Activated CD4-positive, alpha-beta T cell treated with anti-CD3 and anti-CD28 coated beads, Interleukin-2, Interleukin-4, amounts not matched to agents 100 ng/mL and 50 ng/mL, durations not matched to agents 16 hours and 8 hours (primary cell): ENCODE measurements at places on chromosomes 7 and 10.

DNA sequence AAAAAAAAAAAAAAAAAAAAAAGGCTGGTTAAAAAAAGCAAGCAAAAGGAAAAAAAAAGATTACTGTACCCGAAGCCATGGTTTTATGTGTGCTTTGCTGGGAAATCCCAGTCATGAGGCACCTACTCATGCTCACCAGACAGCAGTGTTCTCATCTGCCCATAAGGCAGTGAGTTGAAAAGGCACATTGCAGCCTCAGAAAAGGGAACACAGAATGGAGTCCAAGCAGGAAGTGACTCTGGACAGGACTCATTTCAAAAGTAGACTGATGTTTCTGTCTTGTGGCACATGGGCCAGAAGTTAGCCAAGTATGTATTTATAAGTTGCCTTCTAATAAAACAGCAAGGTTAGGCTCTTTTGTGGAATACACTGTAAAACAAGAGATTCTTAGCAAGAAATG lies 40.2 kb downstream of the PDSS1 start:
- peak; percentile 91 for DNase-seq

DNA sequence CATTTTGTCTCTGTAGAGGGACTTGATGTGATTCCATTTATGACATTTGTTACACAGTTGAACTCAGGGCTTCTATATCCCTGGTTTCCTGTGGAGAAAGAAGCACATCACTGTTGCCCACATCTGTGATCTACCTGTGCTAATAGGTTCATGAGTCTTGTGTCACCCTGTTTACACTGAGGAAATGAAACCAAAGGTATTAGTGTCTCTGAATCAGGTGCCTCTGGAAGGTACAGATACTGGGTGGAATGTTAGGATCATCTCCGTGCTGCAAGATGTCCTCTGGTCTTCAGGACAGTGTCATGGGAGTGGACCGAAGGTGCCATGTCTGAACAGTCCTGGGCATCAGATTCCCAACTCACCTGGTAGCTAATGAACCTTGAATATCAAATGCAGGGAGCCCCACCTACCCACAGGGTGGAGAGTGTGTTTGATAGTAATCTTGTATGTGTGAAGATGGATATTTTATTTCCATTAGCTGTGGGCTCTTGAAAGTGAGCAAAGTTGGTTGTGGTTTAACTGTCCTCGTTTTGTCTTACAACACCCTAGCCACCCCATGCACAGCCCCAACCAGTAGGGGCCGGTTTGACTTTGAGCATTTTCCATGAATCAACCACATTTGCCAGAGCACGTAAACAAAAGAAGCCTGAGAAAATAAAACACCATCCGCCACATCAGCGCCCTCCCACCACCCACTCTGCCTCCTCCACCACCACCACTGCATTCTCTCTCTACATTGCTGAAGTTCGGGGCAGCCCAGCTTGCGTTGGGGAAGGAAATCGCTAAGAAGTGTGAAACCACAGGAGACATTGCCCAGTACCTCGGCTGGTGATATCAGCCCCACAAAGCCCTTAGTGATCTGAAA lies 40.7 kb downstream of the TARP start:
- peak; percentile 85 for DNase-seq

- no peak for DNase-seq
These were observed 111.5 kb downstream of the PRPF18 start for GRCh38 chr10:13698217-13698616.

DNA sequence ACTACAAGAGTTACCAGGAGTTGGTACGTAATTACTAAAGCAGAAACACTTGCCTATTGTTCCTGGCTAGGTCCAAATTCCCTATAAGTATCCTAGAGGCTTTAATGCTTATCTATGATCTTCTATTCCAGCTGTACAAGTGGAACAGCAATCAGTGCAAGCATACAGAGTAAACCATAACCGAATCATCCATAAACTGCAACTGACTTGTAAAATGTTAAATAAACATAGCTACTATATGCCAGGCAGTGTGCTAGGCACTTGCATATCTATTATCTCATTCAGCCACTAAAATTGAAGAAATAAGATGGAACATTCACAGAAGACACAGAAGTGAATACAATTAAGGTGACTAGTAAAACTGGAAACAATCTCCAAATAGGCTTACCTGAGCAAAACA lies 55.7 kb downstream of the IRF5 start:
- no peak for DNase-seq

DNA sequence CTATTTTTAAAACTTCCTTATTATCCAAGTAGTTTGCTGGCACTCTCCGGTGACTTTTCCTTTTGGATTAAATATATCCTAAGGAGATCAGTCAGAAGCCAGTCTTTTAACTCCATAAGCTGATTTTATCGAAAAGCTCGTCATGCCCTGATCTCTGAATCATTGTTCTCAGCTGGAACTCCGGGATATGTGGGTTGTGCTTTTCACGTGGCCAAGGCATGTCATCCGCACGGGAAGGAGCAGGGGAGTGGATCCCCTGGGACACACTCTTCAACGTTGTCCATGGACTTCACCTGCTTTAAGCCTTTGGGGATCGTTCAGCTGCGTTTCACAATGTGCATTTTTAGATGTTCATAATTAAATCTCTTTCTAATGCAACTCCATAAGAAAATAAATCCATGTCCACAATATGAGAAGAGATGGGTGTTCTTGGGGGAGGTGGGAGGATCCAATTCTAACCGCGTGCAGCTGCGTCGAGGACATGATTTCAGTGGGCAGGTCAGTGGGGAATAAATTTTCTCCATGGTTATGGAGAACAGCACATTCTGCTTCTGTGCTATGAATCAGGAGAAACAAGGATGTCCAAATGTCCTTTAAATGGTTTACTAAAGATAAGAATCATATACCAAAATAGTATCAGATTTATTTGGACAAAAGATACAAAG lies 229.5 kb upstream of the ADARB2 start:
- no peak for DNase-seq

GRCh38 chr7:25550149-25550548 lies 321.9 kb upstream of the NPVF start:
- DNase-seq, result no peak

GRCh38 chr7:85682833-85683620 lies 496.2 kb upstream of the SEMA3D start:
- DNase-seq, result no peak

GRCh38 chr10:112843623-112844022 lies 106.4 kb upstream of the TCF7L2 start:
- no peak for DNase-seq

GRCh38 chr10:29600067-29600466 lies 34.7 kb downstream of the SVIL start:
- DNase-seq, result no peak

GRCh38 chr7:91276909-91277308 lies 12.7 kb downstream of the FZD1 start:
- DNase-seq, result no peak

DNA sequence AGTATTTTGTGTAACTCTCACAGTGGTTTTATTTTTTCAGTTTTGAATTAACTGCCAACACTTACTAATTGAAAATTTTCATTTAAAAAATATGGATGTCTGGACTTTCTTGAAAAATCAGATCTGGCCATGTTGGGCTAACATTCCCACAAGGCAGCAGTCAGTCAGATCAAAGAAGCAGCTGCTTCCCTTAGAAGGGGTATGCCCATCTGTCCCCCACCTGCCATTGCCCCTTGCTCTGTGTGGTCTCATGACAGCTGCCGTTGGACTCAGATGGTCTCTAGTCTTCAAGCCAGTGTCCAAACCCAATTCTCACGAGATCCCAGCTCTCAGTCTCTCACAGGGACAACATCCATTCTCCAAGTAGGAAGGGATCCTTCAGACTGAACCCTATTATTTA lies 212.1 kb upstream of the GHITM start:
- DNase-seq, result no peak

GRCh38 chr7:67896721-67897120 lies 900.1 kb downstream of the TYW1 start:
- DNase-seq, result no peak

DNA sequence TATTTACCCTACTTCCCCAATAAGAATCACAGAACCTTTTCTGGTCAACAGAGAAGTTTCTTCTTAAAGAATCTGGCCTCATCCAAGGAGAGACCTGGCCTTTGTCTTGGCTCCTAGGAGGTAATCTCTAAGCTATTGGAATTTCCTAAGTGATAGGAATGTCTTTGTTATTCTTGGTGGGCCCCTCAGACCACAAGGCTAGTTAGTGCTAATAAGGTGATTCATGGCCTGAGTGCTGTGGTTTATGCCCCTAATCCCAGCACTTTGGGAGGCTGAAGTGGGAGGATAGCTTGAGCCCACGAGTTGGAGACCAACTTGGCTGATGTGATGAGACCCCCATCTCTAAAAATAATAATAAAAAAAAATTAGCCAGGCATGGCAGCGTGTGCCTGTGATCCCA lies 60.0 kb upstream of the CYP2C18 start:
- DNase-seq, result no peak

DNA sequence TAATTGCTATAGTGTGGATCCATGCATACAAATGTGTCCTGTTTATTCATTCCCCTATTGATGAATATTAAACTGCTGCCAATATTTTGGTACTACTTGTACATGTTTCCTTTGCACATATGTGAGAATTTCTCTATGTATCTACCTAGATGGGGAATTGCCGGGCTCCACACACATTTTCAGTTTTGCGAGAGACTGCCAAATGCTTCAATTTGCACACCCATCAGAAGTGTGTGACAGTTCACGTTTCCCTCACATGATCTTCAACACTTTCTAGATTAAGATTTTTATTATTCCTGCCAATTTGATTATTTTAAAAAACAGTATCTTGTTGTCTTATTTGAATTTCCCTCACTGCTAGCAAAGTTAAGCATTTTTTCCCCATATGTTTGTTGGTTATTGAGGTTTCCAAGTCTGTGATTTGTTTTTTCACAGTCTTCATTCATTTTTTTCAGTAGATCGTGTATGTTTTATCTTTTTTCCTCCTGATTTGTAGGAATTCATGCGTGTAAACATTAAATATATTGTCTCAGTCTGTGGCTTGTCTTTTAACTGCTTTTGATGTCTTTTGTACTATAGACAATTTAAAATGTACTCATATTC lies 2.4 kb upstream of the KLF14 start:
- DNase-seq, result no peak

GRCh38 chr7:39741942-39742623 lies 118.7 kb downstream of the RALA start:
- DNase-seq, result peak; percentile 39

GRCh38 chr10:80172896-80173295 lies 32.4 kb downstream of the ANXA11 start:
- no peak for DNase-seq

DNA sequence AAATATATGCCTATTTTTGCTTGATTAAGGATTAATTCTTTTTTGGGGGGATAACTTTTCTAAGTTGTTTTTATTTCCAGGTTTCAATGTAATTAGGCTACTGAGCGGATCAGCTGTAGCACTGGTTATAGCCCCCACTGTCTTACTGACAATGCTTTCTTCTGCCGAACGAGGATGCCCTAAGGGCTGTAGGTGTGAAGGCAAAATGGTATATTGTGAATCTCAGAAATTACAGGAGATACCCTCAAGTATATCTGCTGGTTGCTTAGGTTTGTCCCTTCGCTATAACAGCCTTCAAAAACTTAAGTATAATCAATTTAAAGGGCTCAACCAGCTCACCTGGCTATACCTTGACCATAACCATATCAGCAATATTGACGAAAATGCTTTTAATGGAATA lies 1.0 kb downstream of the LRRTM3 start:
- DNase-seq, result no peak

DNA sequence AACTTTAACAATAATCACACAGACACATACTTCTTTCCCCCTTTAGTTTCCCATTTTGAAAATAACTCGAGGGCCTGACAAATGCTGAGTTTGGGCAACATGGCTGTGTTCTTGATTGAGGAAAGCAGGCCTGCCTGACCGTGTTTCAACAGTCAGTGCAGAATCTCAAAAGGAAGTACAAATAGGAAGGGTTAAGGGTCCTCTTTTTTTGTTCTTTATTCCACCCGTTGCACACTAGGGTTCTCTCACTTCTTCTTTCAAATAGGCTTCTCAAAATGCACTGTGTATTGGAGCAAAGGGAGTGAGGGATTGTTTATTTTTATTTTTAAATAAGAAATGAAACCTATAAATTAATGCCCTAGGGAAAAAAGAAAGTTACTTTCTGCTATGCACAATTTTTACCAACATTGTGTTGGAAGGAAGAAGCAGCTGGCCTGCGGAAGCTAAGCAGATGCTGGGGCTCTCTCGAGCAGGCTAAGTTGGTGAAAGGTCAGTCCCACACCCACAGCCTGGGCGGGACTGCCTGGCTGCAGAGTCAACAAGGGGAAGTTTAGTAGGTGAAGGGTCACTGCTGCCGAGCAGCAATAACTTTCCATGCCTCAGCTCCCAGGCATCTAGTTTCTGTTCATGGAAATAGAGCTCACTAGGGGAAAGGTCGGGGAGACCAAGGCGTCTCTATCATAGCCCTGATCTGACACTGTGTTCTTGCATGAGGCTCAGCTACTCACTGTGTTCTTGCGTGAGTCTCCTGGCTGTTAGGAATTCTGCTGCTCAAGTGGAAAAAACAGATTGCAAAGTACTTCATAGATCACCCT lies 12.2 kb upstream of the PDK4 start:
- DNase-seq, result no peak

DNA sequence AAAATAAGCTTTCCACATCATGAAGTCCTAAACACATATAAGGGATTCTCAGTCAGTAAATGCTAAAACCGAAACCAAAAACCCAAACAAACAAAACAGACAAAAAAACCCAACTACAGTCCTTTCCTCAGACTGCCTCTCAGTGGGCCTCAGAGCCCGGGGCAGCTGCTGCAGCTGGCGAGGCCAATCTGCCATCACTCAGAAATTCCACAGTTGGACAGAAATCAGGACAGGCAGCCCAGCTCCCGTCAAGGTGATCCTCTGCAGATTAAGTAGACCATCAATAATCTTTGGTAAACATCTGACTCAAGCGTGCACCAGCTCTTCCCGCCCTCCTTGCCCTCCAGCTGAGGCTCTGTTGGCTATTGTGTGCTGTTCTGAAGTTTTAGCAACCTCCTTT lies 142.2 kb downstream of the ATXN7L1 start:
- no peak for DNase-seq

- no peak for DNase-seq
These were observed 13.6 kb downstream of the IRF5 start for GRCh38 chr7:128951296-128951695.

DNA sequence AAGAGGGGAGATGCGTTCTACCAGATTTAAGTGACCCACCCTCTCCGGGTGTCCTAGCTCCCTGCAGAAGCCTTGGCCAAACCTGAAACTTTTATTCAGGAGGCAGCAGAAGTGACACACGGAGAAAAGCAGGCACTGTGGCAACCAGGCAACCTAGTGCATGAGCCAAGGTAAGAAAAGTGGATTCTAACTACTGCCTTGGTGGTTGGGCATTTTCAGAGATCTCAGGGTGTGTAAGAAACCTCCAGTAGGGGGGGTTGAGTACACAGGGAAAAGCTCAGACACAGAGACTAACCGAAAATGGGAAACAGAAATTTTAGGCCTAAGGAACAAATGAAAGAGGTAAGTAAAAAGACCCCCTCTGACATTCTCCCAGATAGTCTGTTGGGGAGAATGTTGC lies 645.7 kb downstream of the ANKRD7 start:
- DNase-seq, result no peak

- no peak for DNase-seq
These were observed 115.5 kb downstream of the GFRA1 start for GRCh38 chr10:116157485-116157884.

GRCh38 chr10:89889606-89890005 lies 188.2 kb downstream of the KIF20B start:
- no peak for DNase-seq

- no peak for DNase-seq
These were observed 209.5 kb downstream of the FAM107B start for GRCh38 chr10:14565199-14565598.
